ENCODE measurements at places on chromosomes 16 and 17.

DNA sequence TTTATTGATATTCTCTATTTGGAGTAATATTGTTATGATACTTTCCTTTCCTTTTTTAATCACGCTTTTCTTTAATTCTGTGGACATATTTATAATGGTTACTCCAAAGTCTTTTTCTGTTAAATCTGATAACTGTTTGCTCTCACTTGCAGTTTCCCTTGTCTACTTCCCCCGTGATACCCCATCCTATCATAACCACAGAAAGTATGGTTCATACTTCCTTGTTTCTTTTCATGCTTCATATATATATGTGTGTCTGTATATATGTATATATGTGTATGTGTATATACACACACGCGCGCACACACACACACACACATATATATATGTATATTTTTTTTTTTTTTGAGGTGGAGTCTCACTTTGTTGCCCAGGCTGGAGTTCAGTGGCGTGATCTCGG is 23.5 kb downstream of the SPECC1 start:
- no peak for DNase-seq

GRCh38 chr16:57807968-57808528 is 5.8 kb upstream of the KIFC3 start:
- DNase-seq: peak; percentile 95

DNA sequence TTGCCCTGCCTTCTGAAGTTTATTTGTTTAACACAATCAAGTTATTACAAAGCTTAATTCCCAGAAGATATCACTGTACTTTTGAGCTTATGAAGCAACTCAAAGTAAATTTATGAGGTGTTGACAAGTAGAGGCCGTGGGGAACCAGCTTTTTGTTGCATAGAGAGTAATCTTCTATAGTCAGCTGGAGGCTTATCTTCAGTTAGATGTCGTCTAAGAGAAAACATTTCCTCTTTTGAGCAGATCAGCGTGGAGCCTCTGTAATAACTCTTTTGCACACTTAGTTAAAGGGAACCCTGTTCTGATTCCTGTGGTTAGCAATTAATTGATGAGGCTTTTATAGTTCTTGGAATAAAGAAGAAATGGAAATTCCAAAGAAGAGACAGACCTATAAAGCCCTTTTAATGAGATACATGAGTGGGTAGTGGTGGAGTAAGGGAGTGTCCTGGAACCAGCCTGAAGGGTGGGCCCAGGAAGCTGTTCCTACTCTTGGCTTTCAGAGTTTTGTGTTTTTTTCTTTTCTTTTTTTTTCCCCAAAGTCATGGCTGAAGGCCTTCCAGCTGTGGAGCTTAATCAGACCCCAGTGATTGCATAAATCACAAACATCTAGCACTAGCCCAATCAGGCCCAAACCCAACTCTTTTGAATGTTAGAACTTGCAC is 28.9 kb upstream of the MAP3K14 start:
- peak; percentile 92 for DNase-seq

GRCh38 chr17:61621317-61621716 is 30.3 kb upstream of the NACA2 start:
- DNase-seq: no peak

DNA sequence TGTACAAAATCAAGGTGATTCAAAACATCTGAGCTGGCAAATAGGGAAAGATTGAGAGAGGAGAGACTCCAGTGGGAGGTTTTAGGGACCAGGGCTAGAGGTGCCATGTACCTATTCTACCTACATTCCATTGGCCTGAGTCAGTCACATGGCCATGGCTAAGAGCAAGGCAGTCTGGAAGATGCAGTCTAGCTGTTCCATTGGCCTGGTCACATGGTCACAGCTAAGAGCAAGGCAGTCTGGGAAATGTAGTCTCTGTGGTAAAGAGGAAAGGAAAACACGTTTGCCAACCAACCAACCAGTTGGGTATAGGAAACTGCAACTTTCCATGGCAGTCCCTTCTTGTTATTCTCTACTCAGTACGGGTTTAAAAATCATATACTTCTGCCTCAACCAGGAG is 369.1 kb downstream of the XYLT1 start:
- DNase-seq: no peak

DNA sequence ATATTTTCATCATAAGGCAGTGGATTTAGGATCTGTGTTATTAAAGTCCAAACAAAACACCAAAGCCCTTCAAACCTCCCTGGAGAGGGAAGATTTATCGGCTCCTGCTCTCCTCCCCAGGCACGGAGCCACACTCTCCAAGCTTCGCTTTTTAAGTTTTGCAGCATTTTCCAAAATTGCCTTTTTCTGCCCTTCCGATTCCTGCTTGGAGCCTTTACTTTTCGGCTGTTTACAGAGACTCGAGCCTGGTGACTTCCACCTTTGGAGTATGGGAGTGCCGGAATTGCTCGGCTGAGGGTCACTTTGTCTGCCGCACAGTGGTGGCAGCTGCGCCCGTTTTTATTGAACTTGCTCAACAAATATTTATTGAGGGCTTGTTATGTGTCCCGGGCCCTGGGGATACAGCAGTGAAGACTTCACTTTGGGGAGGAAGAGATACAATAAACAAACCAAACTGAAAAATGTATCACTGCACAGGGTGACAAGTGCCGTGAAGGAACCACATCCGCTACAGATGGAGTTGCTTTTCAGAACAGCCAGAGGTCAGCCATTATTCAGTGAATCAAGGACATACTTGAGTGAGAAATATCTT is 185.5 kb downstream of the NTN1 start:
- DNase-seq: no peak

- no peak for DNase-seq
Measured at GRCh38 chr17:31416503-31416923, 25.0 kb downstream of the RAB11FIP4 start.

GRCh38 chr17:58508341-58509067 is 5.9 kb downstream of the MTMR4 start:
- DNase-seq: no peak

DNA sequence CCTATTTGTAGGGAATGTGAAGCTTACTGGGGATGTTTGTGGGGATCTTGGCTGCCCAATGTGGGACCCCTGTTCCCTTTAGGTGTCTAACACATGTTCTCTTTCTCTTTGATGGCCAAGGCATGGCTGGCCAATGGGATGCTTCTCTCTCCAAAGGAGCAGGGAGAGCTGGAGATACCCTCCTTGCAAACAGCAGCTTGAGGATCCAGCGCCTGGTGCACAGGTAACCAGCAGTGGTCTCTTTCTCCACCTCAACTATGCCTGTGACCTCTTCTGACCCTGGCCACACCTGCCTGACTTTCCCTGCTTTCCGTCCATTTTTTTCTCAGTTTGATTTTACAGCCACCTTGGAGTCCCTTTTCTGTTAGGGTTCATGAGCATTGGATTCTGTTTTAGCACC is 16.8 kb upstream of the NKD1 start:
- DNase-seq: no peak

DNA sequence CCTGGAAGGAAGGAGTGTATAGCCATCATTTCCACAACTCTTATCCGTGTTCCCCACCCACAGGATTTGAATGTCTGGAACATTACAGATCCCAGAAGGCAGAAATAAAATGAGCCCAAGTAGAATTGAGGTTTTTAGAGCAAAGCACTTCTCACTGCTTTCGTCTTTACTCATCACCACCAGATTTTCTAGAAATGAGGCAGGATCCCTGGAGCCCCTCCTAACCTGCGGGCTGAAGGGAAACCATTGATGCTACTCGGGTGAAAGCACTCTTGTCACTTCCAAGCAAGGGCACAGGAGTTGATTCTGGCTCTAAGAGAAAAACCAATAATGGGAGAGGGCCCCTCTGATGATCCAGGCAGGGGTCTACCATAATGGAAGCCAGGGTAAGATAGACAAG is 2.8 kb upstream of the ALDOC start:
- DNase-seq: no peak

DNA sequence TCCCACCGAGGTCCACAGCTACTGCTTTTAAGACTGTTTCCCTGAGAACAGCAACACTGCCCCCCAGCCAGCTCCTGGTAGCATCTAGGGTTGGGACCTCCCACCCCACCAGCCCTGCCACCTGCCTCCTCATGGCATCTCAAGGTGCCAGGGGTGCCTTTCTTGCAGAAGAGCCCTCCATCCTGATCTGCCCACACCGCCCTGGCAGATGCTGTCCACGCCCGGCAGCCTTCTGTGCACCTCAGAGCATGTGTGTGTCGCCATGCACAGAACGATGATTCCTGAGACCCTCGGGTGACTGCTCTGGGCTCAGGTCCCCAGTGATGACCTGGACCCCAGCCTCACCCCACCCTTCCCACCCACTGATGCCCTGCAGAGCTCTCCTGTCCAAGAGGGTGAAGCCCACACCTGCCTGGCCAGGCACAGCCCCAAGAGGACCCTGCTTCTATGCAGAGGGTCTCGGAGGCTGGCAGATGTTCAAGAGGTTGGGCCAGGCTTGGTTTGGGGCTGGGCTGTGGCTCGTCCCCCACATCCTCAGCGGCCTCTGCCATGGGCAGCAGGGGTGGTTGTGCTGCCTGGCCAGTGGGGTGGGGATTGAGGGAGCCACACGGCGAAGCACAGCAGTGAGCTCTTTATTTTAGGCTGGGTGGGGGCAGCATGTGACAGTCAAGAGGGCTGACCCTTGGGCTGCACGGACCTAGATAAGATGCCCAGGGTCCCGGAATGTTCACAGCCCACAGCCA is 5.2 kb upstream of the SPATA2L start:
- DNase-seq: no peak

DNA sequence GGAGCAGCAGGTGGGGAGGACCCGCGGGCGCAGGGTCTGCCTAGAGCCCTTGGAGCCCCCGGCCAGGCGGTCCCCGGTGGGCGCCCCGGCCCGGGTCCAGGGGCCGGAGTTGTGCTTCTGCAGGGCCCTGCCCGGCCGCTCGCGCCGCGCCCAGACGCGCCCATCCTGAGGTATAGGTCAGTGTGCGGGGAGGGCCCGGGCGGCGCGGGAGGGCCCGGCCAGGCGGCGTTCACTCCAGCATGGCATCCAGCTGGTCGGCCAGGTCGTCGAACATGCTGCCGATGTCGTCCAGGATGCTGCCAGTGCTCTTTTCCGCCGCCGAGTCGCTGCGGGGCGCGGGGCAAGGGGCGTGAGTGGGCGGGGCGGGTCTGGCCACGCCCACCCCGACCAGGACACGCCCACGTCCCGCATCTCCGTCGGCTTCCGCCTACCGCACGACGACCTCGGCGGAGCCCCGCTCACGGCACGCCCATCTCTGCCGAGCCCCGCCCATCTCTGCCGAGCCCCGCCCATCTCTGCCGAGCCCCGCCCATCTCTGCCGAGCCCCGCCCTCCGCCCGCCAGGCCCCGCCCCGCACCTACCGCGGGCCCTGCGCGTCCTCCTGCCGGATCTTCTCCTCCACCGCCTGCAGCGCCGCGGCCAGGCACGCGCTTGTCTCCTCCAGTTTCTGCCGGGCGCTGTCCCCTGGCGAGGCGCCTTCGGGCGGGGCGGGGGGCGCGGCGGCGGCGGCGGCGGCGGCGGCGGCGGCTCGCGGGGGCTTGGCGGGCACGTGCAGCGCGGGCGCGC is 17.9 kb downstream of the CASKIN1 start:
- no peak for DNase-seq
